ENCODE measurements at places on chromosomes 7 and 10.

GRCh38 chr7:81903115-81903514 is 133.3 kb upstream of the HGF start:
- no peak for DNase-seq

DNA sequence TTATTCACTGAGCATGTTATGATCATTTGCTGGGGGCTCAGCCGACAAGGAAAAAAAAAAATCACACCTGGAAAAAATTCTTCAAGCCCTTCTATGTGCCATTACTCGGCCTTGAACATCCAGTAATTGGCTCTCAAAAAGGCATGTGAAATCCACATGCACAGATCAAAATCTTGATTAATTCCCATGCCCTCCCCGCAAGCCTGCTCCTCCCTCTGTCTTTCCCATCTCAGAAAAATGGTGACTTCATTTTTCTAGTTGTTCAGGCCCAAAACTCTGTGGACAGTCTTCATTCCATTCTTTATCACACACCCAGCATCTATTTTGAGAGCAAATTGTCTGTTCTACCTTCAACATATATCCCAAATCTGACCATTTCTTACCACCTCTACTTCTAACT is 91.2 kb upstream of the FRMD4A start:
- no peak for DNase-seq

GRCh38 chr10:6803427-6803783 is 223.3 kb upstream of the PRKCQ start:
- no peak for DNase-seq

GRCh38 chr7:36109013-36109627 is 43.9 kb upstream of the EEPD1 start:
- no peak for DNase-seq

DNA sequence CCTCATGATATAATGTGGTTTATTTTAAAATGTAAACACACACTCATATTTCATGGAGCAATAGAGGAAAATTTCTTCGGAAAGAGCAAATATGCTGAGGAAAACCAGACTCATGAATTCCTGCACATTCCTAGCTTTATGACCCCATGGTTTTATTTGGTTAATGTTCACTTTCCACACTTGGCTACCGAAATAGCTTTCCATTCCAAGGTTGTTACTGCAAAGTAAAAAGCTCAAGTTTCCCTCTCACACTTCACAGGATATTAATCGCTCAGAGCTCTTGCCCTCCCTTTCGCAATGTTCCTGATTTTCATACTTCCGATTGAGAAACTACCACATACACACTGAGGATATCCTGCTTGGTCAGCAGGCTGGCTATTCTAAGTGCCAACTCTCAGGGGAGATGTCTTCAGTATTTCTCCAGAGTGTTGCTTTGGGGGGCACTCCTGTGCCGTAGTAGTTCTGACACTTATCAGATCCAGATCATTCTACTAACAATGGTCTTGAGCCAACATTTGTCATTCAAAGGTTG is 77.5 kb upstream of the STEAP1B start:
- DNase-seq = no peak

- no peak for DNase-seq
Measured at GRCh38 chr10:129193148-129193547, 273.9 kb upstream of the MGMT start.

DNA sequence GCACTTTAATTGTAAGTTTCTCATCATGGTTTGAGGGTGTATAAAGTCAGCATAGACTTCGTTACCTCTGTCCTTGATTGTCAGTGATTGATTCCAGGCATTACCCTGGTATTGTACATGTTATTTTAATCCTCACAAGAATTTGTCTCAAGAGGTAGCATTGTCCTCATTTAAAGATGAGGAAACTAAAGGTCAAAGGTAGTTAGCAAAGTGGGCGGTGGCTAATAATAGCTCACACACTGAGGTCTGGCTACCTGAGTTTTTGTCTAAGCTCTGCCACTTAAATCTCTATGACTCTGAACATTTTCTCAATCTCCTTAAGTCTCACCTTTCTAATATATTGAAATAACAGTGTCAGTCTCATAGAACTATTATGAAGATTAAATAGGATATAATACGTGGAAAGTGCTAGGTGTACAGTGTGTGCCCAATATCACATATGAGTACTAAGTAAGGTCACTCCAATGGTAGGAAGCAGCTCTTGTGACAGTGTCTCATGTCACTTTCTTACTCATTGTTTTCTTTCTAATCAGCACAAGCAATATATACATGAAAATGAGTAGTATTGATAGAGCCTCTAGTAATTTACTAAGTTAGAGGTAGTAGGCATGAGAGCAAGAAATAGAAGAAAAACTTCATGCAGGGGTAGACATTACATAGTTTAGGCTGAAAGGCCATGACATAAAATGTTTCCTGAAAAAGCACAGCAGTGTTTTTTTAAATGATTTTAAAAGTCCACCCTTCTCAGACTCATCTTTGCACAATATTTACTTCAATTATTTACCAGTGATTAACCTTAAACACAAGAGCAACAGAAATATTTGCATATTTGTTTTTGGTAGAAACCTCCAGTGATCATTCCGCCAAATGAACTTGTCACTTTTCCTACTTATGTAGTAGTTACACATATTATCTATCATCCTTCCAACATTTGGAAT is 21.0 kb downstream of the AHR start:
- no peak for DNase-seq

- DNase-seq = no peak
Measured at GRCh38 chr7:2076649-2077064, 156.1 kb downstream of the MAD1L1 start.

DNA sequence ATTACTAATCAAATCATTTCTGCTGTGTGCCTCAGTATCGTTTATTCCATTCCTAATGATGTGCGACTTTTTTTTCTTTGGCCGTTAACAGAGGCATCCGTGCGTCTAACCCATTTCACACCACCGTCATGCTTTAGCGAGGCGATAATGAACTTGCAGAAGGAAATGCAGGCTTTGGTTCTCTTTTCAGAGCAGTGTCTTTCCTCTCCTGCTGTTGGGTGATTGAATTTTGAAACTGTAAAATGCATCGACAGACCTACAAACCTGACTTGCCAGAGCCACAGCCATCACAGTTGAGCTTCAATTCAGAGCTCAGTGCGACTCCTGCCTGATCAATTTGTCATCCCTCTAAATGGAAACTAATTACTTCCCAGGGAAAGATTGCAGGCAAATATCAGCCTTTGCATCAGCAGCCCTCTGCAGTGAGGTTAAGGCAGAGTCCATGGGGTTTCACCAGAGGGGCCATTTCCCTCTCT is 486.0 kb upstream of the GALNT17 start:
- no peak for DNase-seq

GRCh38 chr10:34988397-34989067 is 101.6 kb downstream of the CUL2 start:
- no peak for DNase-seq

DNA sequence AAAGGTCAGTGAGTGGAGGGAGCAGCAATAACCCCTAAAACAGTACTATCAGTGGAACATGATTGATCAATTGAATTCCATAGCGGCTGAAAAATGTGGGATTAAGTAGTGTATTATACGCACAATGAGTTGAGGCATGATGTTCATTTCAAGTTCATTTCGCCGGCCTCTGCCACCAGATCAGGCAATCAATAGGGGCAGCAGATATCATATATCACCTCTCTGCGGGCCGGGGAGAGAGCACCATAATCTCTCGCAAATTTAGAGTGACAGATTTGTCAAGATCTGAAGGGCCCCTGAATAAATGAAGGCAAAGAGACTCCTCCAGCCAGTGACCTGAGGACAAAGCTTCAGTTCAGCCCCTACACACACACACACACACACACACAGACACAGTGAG is 58.5 kb downstream of the PAX2 start:
- DNase-seq = no peak

GRCh38 chr10:125823663-125824251 is 411 bp downstream of the BCCIP start:
- DNase-seq = no peak

DNA sequence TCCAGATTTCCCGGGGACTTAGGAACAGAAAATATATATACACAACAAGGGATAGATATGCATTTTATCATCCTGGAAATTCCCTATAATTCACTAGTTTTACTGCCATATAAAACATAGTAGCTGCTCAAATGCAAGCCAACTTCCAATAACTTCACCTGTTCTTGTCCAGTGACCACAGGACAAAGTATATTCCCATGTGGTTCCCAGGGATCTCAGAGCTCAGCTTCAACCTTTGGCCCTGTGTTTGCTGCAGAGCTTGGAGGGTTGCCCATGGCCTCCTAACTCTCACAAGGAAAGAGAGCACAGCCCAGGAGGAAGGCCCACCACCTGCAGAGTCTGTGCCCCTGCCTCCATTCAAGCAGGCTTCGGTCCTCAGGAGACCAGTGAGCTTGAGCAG is 4.5 kb upstream of the DRGX start:
- no peak for DNase-seq

GRCh38 chr10:29709484-29710002 is 74.8 kb upstream of the SVIL start:
- no peak for DNase-seq

- no peak for DNase-seq
Measured at GRCh38 chr7:41685684-41686083, 17.2 kb downstream of the INHBA start.

- DNase-seq = no peak
Measured at GRCh38 chr7:2813350-2814185, 30.5 kb downstream of the GNA12 start.

- DNase-seq = no peak
Measured at GRCh38 chr7:150412518-150413488, 33.7 kb downstream of the ZNF775 start.

DNA sequence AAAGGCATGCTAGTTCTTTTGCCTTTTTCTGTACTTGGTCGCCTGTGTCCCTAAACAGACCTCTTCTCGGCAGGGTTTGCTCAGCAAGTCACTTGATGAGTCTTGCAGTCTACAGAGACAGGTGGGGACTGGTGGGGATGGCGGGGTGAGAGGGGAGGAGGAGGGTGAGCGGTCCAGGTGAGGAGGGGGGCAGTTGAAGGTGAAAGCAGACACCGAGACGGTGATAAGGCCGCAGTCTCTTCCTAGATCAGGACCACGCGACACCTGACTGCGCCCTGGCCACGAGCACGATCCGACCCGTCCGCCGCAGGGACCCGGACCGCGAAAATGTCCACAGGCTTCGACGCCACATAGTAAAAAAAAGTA is 566 bp downstream of the ASNS start:
- DNase-seq = no peak

DNA sequence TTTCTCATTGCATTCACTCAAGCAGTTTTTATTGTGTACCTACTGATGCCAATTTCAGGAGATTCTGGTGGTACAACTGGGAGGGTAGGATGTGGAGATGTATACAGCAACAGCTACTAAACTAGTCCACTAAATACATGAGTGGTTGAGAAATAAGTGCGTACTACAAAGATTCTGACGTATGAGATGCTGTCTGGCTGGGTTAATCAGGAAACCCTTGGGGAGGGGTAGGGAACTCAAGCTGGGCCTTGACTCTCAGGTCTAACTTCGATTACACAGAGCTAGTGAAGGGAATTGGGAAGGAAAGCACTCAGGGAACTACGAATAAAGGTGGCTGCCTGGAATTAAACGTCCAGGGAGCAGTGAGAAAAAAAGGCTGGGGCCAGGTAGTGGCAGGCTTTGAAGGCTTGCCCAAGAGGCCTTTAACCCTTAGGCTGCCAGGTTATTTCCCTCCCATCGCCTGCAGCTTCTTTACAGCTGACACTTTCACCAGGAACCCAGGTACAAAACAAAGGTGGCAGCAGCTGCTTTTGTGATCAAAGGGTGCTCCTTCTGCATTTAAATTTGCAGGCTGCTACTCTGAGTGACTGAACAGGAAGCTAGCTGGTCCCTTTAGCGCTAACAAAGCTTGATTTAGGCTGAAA is 3.2 kb downstream of the MMS19 start:
- DNase-seq = no peak

- DNase-seq = no peak
Measured at GRCh38 chr10:14798636-14799035, 23.9 kb upstream of the FAM107B start.

GRCh38 chr10:101513733-101514132 is 74.3 kb downstream of the POLL start:
- DNase-seq = no peak

DNA sequence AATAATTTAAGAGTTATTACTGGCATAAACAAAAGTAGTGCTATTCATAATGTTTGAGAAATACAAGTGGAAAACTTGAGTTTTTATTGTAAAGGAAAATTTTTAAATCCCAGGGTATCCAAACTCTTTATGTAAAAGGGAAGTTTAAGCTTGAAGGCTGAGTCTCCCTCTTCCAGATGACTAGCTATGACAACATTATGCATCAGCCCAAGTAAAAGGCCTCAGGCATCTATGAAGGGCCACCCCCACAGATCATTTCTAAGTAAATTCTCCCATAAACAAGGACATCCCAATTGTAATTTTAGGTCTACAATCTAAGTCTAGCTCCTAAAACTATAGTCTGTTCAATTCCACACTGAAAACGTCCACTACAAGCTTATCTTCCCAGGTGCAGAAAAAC is 166.2 kb upstream of the STEAP1 start:
- no peak for DNase-seq

All from stimulated activated CD4-positive, alpha-beta T cell treated with anti-CD3 and anti-CD28 coated beads, Interleukin-15, amount 100 ng/mL, for 1 hour (primary cell).